NCI-H774 (cell line): ENCODE measurements at places on chromosomes 2 and 18.

DNA sequence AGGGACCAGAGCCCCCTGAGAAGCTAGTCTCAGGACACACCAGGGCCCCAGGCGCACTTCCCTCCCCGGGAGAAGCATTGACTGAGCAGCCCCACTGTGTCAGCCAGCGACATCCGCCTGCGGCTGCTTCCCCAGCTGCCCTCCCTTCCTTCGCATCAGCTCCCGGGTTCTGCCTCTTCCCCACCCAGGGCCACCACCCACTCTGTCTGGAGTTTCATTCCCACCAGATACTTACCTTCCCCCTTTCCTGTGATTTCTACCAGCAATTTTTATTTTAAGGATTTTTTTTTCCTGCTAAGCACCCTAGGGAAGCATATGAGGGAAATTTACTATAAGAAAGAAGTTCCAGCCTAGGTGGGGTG, 99.2 kb downstream of the SMAD7 start:
- no peak for DNase-seq

- DNase-seq: no peak
Observed at GRCh38 chr2:74760875-74761630, 72.9 kb upstream of the HK2 start.

- no peak for DNase-seq
Observed at GRCh38 chr18:58222432-58223125, 178.6 kb downstream of the NEDD4L start.

DNA sequence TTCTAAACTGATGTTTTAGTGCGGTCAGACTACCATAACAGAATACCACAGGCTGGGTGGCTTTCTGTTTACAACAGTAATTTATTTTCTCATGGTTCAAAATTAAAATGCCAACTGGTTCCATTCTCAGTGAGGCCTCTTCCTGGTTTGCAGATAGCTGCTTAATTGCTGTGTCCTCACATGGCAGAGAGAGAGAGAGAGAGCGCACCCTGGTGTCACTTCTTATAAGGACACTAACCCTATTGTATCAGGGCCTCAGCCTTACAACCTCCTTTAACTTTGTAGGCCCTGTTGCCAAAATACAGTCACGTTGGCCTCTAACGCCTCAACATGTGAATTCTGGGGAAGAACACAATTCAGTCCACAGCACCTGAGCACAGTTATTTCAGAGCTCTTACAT, 37.5 kb upstream of the ZNF385B start:
- DNase-seq: peak; percentile 1

- no peak for DNase-seq
Observed at GRCh38 chr18:45248240-45248903, 366.9 kb upstream of the SLC14A2 start.

GRCh38 chr2:172677363-172677762, 58.3 kb upstream of the RAPGEF4 start:
- no peak for DNase-seq

- no peak for DNase-seq
Observed at GRCh38 chr2:85766229-85766628, 12.4 kb downstream of the ATOH8 start.

DNA sequence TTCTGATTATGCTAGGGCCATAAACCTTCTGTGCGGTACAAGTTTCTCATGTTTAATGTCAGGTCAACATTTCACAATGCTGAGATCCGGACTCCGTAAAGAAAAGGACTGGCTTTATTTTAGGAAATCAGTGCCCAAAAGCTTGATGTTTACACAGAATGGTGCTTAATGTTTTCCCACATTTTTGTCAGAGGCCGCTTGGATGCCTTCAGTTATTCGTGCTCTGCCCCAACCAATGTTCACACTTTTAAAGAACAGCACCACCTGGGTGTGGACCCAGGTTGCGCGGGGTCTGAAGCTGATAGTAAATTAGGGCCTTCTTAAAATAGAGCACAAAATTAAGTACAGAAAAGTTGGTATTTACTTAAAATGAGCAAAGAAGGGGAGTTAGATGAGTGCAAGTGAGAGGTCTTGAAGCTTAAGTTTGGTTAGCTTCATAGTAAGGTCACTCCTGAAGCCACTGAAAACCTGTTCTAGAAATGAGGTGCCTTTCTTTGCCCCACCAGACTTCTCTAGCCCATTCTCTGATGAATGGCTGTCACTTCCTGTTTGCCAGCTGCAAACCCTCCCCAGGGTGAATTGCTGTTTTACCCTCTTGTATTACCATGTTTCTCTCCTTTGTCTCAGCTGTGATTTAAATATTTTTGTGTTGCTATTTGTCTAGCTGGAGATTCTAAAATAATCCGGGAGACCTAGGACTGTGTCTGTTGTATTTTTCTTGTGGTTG, 20.5 kb downstream of the SLC3A1 start:
- no peak for DNase-seq

GRCh38 chr18:33844232-33844631, 266.2 kb downstream of the ASXL3 start:
- DNase-seq: no peak

DNA sequence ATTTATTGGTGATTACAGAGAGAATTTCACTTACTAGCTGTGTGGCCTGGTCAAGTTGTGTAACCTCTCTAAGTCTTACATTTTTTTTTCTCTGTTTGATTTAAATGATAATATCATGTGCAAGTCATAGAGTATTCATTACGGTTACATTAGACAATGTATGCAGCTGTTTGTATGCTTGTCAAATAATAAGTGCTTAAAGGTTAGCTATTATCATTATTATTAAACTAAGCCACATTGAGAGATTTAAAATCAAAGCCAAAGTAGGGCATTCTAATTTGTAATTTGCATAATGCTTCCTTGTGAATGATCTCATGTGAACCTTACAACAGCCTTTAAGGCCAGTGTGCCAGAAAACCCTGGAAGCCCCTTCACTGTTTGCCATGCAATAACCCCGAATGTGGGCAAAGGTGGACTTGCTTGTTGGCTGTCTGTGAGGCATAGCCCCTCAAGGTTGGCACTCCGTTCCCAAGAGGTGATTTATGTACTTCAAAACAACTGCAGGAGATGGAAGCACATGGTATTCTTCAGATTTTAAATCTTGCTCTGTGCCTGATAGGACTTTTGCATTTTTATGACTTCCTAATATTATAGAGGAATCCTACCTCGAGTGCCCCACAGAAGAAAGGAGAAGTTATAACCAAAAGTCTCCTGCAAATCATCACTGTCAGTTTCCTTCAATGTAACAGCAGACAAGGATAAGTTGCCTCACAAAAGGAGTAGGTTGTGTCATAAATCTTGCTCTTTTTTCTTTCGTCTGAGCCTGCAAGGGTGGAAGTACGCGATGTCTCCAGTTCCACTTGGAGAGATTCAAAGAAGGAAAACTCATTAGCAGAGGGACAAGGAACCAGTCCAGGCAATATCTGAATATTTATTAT, 272.0 kb downstream of the TGIF1 start:
- DNase-seq: no peak

DNA sequence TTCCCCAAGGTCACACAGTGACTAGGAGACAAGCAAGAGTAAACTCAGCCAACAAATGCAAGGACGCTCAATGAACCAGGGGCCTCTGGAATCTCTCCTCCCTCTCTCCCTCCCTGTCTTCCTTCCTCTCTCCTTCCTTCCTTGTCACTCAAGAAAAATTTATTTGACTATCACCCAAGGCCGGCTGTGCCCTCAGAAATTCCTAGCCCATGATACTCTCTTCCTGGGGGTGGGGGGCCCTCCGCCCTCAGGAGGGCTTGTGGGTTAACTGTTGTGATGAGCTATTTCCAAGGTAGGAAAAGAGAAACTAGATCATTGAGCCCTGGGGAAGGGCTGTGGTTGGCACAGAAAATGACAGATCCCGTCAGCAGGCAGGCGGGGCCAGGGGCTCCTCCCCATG, 21.7 kb downstream of the INHBB start:
- DNase-seq: no peak

GRCh38 chr2:238940806-238941205, 92.9 kb downstream of the TWIST2 start:
- no peak for DNase-seq

GRCh38 chr2:98161186-98161585, 74.2 kb downstream of the VWA3B start:
- DNase-seq: no peak

DNA sequence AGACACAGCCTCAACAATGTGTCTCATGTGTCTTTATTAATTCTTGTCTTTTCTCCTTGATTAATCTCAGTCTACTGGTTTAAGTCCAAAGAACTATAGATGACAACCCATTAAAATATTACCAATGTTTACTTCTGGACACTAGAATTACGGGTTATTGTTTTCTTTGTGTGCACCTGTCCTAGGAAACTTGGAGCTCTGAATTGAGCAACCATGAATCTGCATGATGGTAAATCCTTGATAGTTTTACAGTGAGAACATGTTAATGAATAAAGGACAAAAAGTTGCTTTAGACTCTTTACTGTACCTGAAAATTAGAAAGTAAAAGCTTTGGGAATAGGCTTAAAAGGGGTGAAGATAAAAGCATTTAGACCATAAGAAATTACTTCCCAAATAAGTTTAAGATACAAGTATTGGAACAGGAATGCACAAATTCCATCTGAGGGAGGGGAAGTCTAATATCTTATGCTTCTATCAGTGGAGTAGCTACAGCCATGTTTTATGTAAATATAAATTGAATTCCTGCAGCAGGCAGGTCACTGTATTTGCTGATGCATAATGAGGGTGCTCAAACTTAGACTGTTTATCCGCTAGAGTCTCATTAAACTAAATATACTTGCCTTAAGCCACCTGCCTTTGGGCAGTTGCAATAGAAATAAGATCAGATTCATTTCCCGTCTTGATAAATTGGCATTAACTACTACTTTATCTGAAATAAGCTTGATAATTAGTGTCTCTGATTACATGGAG, 603.7 kb upstream of the GCFC2 start:
- no peak for DNase-seq

DNA sequence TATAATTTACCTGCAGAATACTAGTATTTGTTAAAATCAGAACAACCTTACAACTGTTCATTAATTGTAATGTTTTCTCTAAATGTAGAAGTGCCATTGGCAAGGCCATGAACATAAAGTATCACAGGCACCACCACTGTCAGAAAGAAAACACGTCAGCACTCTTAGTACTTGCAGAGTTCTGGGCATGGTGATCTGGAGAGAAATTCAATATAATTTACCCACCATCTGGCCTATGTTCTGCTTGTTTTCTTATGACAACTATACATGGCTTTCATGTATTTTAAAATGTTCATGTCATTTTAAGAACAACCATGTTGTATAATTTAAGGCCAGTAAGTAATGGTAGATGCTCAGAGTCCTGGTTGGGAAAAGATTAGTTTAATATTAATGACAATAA, 114.2 kb upstream of the SULT1C3 start:
- no peak for DNase-seq

GRCh38 chr2:62653582-62654422, 51.7 kb upstream of the EHBP1 start:
- no peak for DNase-seq

GRCh38 chr2:226122041-226122440, 677.6 kb downstream of the IRS1 start:
- no peak for DNase-seq

- DNase-seq: no peak
Observed at GRCh38 chr2:31161637-31162036, 23.4 kb upstream of the GALNT14 start.

DNA sequence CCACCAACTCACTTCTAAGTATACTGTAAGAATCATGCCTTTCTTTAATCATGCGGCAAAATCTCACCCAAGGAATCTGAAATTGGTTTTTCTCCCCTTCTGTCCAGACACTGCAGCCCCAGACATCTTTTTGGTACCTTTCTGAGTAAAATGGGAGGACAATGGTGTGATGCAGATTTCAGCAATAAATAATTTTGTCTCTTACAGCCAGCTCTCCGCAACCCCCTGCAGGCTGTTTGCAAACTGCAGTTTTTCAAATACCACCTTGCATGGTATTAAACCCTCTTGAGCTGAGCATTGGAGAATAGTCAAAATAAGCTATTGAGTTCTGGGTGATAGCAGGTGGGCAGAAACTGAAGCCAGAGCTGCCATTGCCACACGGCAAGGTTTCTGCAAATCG, 32.2 kb downstream of the GPR39 start:
- no peak for DNase-seq

DNA sequence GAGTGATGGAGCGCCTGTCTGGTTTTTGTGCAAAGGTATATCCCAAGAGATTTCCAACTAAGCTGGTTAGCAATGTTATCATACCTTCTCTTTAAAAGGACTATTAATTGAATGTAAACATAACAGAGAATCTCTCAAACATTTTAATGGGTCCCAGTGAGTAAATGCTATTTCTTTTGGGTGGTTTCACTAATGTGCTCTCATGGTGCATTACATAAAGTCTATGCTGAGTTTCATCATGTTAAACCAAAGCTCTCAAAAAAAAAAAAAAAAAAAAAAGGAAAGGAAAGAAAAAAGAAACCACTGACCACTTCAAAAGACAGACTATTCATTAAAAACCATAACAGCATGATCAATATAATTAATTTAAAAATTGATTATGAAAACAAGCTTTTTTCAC, 119.1 kb upstream of the SCN1A start:
- DNase-seq: no peak

DNA sequence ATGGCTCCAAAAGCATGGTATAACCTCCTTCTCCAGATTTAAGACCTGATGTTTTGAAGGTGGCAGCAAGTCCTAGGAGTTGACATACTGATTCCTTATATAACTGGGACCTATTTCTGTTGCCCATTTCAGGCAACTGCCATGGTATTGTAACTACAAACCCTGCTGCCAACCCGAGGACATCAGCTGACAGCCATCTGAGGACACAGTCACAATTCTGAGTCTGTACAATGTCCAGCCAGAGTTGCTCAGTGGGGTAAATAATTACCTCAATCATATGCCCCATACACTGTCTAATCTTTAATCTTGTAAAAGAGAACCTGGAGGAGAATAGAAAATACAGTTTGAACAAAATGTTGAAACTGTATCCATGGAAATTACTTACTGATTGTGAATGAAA, 8.7 kb upstream of the GAREM2 start:
- no peak for DNase-seq

DNA sequence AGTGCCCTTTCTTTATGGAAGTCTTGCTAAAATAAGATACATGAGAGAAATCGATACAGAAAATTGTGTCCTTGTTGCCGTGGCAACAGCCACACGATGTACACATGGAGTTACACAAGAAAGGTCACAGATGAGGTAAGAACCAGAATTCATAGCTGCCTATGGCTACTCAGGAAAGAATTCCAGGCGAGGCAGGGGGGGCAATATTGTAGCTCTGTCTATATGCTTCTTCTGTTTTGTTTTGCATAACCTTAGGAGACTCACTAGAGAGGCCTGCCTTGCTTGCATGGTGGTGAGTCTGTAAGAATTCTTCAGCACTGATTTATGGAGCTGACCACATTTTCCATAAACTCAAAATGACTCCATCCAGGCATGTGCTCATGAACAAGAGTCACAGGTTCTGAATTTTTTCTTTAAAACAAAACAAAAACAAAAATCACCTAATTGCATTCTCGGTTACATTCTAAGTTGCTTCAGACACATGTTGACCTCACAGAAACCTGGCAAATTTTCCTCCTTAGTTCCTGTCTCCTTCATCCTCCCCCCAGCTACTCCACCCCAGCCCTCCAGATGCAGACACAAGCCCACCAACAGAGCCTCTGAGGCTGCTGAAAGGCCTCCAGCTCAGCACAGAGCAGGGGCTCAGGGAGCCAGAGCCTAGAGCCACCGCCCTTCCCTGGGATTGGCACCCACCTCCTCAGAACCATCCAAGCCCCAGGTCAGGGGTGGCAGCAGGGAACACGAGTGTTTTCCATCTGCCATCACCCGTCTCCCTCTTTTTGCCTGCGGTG, 183.5 kb downstream of the ANTXR1 start:
- DNase-seq: no peak
